ENCODE measurements at places on chromosomes 7 and 10. TPM values are rescaled to one million over a fixed set of nuclear protein-coding genes. Genes with fewer than 3 reads are reported as not detected.

MYL10 gene
- total RNA-seq, result not detected

RADIL gene
- 0.33 TPM for total RNA-seq

OR2A12 gene
- not detected for total RNA-seq

VWDE gene
- total RNA-seq, result under 0.01 TPM

GCK gene
- 1.7 TPM for total RNA-seq

GNGT1 gene
- not detected for total RNA-seq

PLXDC2 gene
- 12.3 TPM for total RNA-seq
